ENCODE measurements at places on chromosomes 11 and 22. TPM values are rescaled to one million over a fixed set of nuclear protein-coding genes. Genes with fewer than 3 reads are reported as not detected.
A peak's percentile ranks its signal among the peaks of the same experiment; 100 is the strongest.

The SLC25A18 gene
- total RNA-seq: 0.32 TPM

The UPK3A gene
- total RNA-seq: not detected

DNA sequence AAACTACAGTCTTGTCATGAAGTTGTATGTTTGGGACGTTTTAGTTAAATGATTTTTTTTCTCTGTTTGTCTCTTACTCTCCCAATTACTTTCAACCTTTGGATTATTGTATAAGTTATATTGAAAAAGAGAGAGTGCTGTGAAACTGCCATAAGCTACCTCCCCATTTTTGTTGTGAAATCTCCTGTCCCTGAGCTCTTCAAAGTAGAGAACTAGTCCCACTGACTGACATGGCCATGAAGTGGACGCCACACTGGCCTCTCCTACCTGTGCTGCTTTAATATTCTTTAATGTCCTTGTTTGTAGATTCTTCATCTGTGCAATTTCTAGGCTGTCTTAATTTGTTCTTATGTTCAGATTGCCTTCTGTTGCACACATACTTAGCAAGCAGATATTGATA, 56.3 kb downstream of the PPFIA1 start:
- DNase-seq: no peak

DNA sequence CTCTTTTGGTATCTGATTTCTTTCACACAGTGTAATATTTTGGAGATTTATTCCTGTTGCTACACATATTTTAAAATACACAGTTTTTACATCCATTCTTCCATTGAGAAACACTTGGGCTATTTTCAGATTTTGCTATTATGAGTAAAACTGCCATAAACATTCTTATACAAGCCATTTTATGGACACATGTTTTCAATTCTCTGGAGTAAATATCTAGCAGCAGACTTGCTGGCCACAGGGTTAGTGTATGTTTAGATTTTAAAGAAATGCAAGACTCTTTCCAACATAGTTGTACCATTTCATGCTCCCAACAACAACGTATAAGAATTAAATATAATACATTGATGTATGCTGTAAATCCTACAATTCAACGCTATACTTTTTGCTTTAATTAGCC, 360.8 kb upstream of the PITPNB start:
- peak; percentile 72 for DNase-seq

DNA sequence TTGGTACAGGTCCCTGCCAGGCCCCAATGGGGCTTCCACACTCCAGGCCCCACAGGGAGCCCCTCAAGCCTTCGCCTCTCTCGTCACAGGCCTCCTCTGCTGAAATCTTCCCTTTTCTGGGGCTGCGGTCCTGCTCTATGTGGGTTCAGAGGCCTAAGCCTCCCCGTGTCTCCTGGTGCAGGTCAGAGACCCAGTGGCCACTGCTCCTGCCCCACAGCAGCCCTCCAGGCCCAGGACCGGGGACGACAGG, 5.9 kb upstream of the IFITM3 start:
- no peak for DNase-seq

The TSPO gene
- 221 TPM for total RNA-seq

DNA sequence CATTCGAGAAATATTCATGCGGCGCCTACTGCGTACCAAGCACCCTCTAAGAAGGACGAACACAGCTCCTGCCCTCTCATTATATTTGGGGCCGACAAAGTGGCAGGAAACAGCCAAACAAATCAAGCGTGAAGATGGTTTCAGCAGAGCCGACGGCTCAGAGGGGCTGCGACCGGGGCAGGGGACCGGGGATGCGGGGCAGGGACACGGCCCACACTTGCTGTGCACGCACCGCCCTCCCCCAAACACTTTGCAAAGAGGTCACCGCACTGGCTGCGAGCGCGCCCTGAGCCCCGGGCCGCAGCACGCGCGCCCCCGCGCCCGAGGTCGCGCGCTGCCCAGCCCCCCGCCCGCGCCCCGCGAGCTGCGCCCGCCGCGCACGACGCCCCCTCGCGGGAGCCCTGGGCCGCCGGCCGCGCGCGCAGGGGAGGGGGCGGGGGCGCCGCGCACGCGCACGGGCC, 255 bp upstream of the SYNGR1 start:
- DNase-seq: no peak

The TRIM68 gene
- total RNA-seq: 9.3 TPM

DNA sequence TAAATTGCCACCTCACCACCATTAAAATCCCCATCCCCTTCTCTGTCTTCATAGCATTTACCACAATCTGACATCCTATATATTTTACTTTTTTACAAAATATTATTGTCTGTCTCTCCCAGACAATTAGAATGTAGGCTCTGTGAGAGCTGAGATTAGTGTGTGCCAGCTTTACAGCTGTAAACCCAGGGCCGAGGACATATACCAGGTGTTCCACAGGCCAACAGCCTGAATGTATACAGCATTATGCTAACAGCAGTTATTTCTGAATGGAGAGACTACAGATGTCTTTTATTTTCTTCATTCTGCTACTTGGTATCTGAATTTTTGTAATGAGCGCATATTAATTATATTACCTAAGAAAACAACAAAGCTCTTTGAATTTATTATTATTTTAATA, 36.7 kb downstream of the FZD4 start:
- no peak for DNase-seq

GRCh38 chr11:84260862-84261261, 974.7 kb upstream of the CCDC90B start:
- DNase-seq: no peak

DNA sequence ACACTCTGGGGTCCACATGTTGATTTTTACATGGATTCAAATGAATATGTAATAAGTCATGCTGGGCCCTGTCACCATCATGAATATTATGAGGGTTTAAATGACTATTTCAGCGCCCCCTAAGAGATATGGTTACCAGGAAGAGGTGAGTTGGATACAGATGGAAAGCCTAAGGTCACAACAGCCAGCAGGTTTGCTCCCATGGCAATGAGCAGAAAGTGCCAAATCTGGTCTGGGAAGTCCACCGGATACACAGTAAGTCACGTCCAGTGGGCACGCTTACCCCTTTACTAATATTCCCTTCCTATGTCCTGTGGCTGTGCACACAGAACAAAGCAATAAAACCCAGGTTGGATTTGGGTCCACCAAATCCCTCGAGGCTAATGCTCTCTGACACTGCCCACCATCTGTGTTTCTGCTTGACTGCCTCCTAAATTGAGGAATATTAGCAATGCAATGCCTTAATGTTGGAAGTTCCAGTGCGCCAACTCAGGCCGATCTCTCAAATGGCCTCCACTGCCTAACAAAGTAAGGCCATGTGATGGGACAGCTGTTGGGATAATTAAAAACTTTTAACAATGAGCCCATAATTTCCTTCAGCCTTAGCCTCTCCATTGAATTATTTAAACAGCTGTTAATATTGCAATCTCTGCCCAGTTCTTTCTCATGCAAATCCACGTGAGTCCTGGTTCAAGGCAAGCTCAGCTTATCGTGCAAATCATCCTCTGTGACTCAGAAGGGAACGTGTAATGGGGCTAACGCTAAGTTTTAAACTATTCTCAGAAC, 97.6 kb downstream of the SLC1A2 start:
- DNase-seq: peak; percentile 57

The HINFP gene
- 20.3 TPM for total RNA-seq

DNA sequence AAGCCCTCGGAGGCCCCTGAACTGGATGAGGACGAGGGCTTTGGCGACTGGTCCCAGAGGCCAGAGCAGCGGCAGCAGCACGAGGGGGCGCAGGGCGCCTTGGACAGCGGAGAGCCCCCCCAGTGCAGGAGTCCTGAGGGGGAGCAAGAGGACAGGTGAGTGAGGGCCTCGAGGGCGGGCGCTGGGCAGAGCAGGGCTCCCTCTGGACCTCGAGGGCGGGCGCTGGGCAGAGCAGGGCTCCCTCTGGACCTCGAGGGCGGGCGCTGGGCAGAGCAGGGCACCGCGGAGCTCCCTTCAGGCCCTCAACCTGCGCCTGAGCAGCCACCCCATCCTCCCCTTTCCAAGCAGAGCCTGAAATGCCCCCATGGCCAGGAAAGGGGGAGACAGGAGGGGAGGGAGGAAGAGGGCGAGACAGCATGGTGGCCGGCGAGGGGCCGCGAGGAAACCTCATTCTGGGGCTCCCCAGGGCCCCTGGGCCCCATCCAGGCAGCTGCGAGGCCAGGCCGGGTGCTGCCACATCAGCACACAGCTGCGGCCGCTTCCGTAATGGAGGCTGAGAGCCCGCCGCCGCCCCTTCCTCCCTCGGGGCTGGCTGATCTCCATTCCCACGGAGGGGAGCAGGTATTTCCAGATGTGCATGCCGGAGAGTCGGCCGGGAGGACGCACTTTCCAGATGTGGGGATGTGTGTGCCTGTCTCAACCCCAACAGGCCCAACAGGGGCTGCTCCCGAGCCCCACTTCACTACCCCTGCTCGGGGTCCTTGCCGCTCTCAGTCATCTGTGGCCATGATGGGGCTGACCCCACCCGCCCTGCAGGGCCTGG, 10.0 kb downstream of the PRR33 start:
- peak; percentile 39 for DNase-seq

The TRPC6 gene
- total RNA-seq: 26.4 TPM

The CASP4 gene
- total RNA-seq: 133 TPM

GRCh38 chr11:66547662-66548009, 933 bp downstream of the ACTN3 start:
- DNase-seq: no peak

GRCh38 chr22:44360668-44361381, 48.1 kb upstream of the SHISAL1 start:
- DNase-seq: peak; percentile 55

GRCh38 chr11:2745511-2745910, 45.7 kb upstream of the KCNQ1OT1 start:
- no peak for DNase-seq

The CNGA4 gene
- total RNA-seq: 0.43 TPM

DNA sequence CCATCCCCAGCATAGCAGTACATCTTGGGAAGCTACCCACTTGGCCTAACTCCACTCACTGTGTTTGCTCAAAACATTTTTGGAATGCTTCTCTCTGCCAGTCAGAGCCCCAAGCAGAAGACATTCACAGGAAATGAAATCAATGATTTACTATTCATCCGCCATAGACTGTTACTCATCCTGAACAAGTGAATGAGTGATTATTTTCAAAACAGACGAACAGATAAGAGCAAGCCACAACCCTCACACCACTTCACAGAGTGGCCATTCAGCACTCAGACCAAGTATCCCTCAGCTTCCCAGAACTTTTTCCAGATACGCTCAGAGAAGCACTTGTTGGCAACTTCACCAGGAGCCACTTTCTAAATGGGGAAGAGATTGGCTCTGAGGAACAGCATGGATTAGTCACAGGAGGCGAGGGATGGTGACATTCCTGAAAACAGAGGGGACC, 13.0 kb upstream of the UBASH3B start:
- peak; percentile 65 for DNase-seq

- peak; percentile 69 for DNase-seq
These were observed 8.0 kb upstream of the TPCN2 start for GRCh38 chr11:69040581-69041260.

DNA sequence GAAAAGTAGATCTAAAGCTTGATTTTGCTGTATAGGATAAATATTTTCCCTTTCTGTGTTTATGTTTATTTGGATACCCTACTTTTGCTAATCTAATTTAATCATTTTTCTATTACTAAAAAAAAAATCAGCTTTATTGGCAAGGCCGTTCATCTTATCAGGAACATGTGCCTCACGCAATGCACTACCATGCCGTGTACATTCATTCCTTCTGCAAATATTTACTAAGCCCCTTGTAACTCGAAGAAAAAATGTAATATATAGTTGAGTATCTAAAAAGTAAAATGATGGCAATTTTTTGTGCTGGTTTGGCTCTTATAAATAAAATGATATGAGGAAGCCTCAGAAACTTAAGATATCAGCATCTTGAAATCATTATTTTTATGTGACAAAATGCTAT, 8.9 kb downstream of the UVRAG start:
- no peak for DNase-seq

DNA sequence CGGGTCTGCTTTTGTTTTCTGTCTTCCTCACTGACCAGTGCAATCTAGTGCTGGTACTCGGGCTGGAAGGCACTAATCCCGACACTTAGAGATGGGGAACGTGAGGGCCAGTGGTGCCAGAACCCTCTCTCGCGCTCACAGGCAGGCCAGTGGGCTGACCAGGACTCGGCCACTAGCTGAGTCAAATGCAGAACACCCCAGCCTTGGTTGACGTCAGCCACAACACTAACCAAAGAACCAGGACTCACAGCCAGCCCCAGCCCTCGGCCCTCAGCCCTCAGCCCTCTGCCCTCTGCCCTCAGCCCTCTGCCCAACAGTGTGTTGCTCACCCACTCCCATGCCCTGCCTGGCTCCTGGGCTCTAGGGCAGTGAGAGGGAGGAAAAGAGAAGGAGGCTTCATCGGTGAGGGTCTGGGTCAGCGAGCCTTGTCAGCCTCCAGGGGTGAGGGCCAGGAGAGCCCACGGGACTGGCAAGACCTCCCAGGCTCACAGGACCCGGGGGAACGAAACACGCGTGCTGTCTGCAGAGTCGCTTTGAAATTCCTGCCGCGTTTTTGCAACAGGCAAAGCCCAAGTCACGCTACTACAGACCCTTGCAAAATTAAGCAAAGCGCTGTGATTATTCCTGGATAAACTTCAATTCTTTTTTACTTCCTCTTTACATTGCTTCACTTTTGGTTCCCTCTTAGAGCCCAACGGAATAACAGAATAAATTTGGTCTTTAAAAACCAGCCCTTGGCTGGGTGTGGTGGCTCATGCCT, 27.5 kb downstream of the KIAA0930 start:
- peak; percentile 80 for DNase-seq

GRCh38 chr22:28344918-28345703, 334.5 kb downstream of the TTC28 start:
- DNase-seq: peak; percentile 58

GRCh38 chr11:96827164-96827563, 437.4 kb downstream of the JRKL start:
- peak; percentile 4 for DNase-seq

GRCh38 chr11:72391638-72392423, 42.5 kb downstream of the CLPB start:
- DNase-seq: no peak

The TMPRSS5 gene
- total RNA-seq: under 0.01 TPM

The PANX2 gene
- total RNA-seq: 0.43 TPM

- DNase-seq: no peak
These were observed at the start of gene CD6 for GRCh38 chr11:60971520-60971919. TSS of gene CD6 (plus strand) at chr11:60971680. CDS start at chr11:60971866, 186 bp downstream.

GRCh38 chr11:30583476-30584280, 2.5 kb downstream of the MPPED2 start:
- no peak for DNase-seq

GRCh38 chr11:35107861-35108260, 31.1 kb upstream of the CD44 start:
- no peak for DNase-seq

The ALX4 gene
- total RNA-seq: not detected

The HTR3B gene
- not detected for total RNA-seq

DNA sequence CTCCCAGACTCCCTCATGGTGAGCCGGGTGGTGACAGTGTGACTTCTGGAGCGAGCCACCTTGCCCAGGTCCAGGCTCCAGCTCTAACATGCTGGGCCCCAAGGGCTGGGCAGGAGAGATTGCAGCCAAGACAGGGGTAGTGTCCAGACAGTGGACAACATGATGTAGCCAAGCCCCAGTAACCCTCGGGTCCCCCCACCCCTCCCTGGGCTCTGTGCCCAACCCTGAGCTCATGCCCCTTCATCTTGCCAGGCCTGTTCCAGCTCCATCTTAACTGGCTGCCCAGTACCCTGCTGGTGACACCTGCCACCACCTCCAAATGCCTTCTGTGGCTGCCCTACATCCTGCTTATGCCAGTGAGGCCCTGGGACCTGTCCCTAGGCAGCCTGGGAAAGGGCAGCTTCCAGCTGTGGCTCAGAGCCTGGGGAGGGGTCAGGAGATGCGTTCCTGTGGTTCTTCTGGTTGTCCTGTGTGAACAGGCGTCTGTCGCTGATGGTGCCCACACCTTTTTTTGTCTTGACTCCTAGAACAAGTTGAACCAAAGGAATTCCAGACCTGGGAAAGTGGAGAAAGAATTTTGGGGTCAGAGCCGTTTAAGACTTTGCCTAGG, 12.5 kb upstream of the SYT12 start:
- no peak for DNase-seq

The OR8A1 gene
- total RNA-seq: not detected

Measured in fibroblast of villous mesenchyme (primary cell).